Left colon (tissue), 2 donors: ENCODE measurements at places on chromosomes 11 and 22. TPM values are rescaled to one million over a fixed set of nuclear protein-coding genes. Genes with fewer than 3 reads are reported as not detected.

DNA sequence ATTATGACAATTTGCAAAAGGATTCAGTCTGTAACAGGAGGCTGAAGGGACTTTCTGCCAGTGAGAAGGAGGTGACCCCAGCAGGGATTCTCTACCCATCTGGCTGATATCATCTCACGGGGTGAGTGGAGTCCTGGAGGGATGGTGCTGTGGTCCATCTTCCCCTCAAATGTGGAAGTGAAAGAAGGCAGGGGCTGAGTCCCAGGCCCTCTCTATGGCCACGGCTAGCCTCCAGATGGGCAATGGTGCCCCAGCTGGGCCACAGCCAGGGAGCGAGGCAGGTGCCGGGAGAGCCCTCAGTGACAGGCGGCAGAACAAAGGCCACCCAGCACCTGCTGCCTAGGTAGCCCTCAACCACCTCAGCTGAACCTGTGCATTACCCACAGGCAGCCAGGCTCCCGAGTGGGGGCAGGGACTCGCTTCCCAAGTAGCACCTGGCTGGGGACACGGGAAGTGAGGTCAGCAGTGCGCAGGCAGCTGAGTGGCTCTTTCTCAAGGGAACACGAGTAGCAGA lies 6.7 kb downstream of the NECTIN1 start:
- DNase-seq, result peak; percentile 71

Gene PLAAT2
- total RNA-seq, result 53.6 TPM

Gene VPREB1
- total RNA-seq, result not detected

GRCh38 chr22:39316440-39317083 lies 2.9 kb downstream of the RPL3 start:
- DNase-seq, result peak; percentile 79

DNA sequence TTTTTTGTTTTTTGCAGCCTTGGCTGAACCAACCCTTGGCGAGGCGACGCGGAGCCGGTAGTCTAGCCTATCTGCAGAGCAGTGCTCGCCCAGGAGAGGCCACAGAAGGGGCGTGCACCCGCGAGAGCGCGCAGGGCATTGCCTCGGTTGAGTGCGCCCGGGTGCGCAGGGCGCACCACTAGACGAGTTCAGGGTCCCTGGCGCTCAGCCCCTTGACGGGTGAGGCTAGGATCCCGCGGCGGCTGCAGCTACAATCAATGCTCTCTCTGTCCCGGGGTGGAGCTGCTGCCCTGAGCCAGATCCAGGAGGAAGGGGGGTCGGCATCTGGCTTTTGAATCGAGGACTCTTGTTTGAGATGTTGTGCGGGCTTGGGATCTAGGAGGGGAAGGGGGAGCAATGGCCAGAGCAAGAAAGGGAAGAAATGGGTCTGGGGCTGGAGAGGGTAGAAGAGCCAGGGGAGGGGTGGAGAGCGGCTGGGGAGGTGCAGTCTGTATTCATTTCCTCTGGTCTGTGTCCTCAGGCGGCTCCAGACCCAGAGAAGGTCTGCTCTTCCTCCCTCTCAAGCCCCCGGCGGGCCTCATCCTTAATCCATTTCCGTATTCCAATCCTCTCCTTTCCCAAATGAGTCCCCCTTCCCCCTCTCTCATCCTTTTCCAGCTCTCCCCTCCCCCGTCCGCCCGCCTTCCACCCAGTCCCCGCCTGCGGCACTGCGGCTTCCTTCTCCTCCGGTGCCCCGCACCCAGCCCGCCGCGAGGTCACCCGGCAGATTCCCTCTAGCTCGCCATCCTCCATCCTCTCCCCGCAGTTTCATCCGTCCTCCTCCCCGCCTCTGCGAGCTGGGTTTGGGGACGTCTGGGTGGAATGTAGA lies 797 bp downstream of the THY1 start:
- DNase-seq, result no peak

Gene MIOX
- total RNA-seq, result not detected

Gene CDC42BPG
- 45.5 TPM for total RNA-seq

DNA sequence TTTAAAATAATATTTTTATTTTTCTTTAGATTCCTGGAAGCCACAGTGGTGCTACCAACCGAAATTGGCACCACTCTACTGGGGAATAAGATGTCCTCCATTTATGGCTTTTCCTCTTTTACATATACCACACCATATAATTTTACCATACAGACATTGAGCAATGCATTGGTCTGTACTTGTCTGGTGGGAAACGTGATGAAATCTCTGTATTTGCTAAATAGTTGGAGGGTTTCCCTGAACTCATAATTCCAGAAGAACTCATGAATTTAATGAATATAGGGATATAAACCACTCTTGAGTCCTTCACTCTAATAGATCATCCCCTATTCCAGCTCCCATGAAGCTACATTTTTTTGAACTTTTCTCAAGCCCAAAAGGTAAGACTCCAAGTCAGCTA lies 28.0 kb upstream of the MMP13 start:
- DNase-seq, result no peak

Gene AASDHPPT
- total RNA-seq, result 15.8 TPM

Gene OMP
- total RNA-seq, result 11.9 TPM

Gene MED19
- total RNA-seq, result 12.1 TPM

Gene ISX
- total RNA-seq, result 71.5 TPM

DNA sequence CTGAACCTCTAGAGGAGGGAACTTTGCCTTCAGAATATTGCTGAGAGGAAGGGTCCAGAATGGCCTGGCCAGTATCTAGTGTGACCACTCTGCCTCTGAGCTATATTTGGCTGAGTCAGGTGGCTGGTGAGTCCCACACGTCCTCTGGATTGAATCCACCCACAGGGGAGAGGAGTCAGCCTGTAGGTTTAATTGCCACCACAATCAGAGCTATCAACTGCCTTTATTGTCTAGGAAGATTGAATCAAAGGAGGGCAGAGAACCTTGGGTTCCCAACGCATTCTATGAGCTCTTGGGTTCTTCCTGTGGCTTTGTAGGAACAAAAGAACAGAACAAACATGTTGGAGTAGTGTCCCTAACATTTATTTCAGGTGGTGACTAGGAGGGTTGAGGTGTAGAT lies 67.7 kb downstream of the ST3GAL4 start:
- peak; percentile 72 for DNase-seq

DNA sequence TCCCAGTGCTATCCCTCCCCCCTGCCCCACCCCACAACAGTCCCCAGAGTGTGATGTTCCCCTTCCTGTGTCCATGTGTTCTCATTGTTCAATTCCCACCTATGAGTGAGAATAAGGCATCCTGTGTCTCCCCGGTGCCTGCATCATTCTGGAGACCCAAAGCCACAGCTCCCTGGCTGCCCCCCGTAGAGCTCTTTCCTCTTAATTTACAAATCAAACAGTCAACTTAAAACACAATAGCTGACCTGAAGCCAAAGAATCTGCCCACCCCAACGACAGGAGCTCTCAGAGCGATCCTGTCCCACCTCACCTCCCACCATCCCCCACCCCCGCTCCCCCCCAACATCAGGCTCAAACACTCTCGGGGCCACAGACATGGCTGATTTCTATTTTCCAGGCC lies 558.3 kb downstream of the BRD1 start:
- no peak for DNase-seq

DNA sequence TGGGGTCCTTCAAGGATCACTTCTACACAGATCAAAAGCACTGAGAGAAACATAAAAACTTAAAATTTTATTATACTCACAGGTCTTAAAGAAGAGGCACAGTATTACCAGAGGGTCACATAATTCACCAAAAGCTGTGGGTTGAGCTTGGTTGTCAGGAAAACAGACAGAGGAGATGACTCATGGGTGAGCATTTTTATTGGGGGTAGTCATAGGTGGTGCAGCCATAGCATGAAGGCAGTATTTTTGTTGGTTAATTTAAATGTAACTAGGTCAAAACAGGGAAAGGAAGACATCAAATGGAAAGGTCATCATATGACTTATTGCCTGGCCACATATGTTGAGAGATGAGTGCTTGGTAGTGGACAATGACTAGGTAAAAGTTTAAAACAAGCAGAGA lies 24.2 kb downstream of the OR5B17 start:
- DNase-seq, result no peak

- DNase-seq, result no peak
Measured at GRCh38 chr22:42800451-42801251, 56.4 kb downstream of the ARFGAP3 start.

Gene PGA5
- total RNA-seq, result 0.22 TPM

Gene TEAD1
- 43.0 TPM for total RNA-seq

GRCh38 chr11:13338019-13338426 lies 60.4 kb downstream of the BMAL1 start:
- no peak for DNase-seq

DNA sequence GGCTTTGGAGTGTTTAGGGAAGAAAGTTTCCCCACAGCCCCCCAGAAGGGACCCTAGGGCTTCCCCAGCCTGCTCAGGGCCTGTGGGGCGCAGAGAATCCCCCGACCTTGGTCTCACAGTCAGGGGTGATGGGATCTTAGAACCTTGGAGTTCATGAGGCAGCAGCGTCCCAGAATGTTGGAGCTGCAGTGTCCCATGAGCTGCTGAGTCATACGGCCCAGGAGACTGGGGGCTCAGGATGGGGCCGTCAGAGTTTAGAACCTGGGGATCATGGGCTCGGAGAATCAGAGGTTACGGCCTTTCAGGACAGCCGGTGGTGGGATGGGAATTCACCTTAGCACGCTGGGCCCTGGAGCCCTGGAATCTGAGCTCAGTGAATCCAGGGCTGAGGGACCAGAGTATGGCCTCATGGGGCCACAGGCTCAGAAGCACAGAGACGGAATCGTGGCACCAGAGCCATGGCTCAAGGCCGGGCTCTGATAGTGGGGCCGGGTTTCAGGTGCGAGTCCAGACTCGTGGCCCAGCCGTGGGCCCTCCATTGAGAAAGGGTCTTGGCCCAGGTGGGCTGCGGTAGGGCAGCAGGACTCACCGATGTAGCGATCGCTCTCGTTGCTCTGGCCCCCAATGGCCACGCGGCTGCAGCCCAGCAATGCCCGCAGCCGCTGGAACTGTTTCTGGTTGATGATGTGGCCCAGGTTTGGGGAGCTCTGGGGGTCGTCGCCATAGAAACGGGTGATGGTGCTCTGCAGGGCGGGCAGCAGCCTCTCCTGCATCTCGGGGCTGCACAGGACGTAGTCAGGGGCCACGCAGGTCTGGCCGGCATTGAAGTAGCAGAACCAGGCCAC lies 9.5 kb downstream of the ALDH3B2 start:
- DNase-seq, result no peak

Gene RIBC2
- 1.2 TPM for total RNA-seq

- no peak for DNase-seq
Measured at GRCh38 chr11:128507936-128508335, 79.4 kb downstream of the ETS1 start.

DNA sequence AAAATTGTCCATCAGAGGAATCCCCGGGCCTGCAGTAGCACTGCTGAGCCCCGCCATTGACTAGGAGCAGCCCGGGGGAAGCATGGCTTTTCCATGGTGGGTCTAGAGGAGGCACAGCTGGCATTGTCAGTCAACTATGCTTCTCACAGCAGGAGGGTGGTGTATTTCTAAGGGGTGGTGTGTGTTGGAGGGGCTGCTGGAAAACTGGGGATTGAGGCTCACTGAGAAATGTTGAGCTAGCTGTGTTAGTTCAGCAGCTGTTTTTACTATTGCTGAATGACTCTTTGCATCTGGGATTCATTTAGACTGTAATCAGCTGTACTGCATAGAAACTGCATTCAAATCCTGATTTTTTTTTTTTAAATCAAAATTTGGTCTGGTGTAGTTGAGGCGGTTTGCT lies 5.6 kb downstream of the DDX10 start:
- no peak for DNase-seq

- no peak for DNase-seq
Measured at GRCh38 chr22:48188231-48188721, 1425.8 kb downstream of the TBC1D22A start.

DNA sequence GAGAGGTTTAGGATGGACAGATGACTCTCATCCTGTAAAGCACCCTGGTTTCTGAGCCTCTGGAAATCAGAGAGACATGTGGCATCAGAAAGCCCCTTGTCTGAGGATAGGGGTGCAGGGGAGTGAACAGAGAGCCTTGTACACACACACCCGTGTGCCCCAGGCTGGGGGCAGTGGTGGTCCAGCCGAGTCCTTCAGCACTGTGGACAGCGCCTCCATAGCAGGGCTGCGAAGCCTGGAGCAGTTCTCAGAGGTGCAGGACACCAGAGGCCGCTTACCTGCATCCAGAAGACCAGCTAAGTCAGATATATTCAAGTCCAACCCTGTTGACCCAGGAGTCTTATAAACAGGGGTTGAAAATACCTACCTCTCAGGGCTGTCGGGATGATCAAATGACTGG lies 11.5 kb upstream of the IGSF9B start:
- DNase-seq, result no peak

Gene MUC15
- total RNA-seq, result not detected

Gene IGLL5
- 5.5 TPM for total RNA-seq

DNA sequence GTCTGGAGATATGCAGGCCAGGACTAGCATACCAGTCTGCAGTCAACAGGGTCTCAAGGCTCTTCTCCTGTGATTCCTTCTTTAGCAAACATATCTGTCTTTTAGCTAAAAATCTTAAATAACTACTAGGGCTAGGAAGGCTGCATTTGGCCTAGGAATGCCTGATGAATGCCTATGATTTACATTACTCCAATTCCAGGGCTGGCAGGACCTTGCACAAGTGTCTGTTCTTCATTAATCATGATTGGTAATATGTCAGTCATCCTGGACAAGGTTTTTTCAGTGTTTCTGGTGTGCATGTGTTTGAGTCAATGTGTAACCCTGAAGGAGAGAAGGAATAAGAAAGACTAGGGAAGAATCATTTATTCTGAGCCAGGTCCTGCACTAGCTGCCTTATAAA lies 280.5 kb upstream of the NARS2 start:
- DNase-seq, result no peak

GRCh38 chr11:60159868-60160267 lies 23.0 kb downstream of the MS4A6A start:
- DNase-seq, result no peak

- no peak for DNase-seq
Measured at GRCh38 chr11:1558775-1559110, 13.3 kb downstream of the DUSP8 start.

DNA sequence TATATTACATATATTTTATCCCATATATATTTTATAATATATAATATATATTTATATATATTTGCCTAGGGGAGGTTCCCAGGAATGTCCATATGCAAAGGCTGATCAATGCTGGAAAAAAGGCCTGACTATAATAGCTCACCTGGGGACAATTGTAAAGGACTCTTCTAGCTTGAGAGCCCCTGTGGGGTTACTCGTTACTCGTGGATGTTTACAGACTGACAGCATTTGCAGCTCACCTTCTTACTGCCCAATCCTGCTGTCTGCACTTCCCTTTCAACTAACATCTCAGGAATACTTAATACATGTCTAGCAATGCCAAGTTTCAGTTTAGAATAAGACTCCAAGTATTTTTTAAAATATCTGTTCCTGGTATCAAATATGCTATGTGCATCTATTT lies 1365.4 kb upstream of the RAG2 start:
- DNase-seq, result no peak

GRCh38 chr22:22593964-22594656 lies 35.0 kb upstream of the PRAME start:
- DNase-seq, result no peak

- DNase-seq, result no peak
Measured at GRCh38 chr11:74677131-74677530, 54.1 kb downstream of the CHRDL2 start.

GRCh38 chr11:117900720-117901440 lies 24.4 kb upstream of the FXYD6 start:
- DNase-seq, result no peak

- DNase-seq, result peak; percentile 97
Measured at GRCh38 chr11:2912498-2912897, 16.7 kb downstream of the PHLDA2 start.

- no peak for DNase-seq
Measured at GRCh38 chr11:79406376-79406775, 34.5 kb downstream of the TENM4 start.
